ENCODE measurements at places on chromosomes 3 and 15.

DNA sequence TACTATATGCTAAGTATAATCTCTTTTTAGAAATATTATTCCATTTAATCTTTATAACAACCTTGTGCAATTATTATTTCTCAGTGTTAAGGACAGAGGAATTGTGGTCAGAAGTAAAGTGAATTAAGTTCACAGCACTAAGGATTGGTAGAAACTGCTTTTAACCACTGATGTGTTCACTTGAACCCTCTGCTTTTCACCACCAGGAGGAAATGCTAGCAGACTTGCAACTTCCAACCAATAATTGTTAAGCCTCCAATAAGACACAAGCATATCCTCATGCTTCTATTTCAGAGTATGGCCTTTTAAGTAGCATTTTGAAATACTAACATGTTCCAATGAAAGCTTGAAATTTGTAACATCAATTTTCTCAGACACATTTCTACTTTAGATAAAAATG lies 527.4 kb downstream of the SI start:
- DNase-seq, result no peak

DNA sequence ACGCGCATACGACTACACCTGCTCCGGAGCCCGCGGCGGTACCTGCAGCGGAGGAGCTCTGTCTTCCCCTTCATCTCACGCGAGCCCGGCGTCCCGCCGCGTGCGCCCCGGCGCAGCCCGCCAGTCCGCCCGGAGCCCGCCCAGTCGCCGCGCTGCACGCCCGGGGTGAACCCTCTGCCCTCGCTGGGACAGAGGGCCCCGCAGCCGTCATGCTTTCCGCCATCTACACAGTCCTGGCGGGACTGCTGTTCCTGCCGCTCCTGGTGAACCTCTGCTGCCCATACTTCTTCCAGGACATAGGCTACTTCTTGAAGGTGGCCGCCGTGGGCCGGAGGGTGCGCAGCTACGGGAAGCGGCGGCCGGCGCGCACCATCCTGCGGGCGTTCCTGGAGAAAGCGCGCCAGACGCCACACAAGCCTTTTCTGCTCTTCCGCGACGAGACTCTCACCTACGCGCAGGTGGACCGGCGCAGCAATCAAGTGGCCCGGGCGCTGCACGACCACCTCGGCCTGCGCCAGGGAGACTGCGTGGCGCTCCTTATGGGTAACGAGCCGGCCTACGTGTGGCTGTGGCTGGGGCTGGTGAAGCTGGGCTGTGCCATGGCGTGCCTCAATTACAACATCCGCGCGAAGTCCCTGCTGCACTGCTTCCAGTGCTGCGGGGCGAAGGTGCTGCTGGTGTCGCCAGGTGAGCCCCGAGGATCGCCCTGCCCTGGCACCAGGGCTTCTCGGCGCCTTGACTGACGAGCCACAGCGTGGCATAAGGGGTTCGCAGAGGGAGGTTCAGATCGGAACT lies 420 bp downstream of the SLC27A2 start:
- peak; percentile 17 for DNase-seq

GRCh38 chr3:197380786-197381185 lies 82.4 kb upstream of the DLG1 start:
- no peak for DNase-seq

DNA sequence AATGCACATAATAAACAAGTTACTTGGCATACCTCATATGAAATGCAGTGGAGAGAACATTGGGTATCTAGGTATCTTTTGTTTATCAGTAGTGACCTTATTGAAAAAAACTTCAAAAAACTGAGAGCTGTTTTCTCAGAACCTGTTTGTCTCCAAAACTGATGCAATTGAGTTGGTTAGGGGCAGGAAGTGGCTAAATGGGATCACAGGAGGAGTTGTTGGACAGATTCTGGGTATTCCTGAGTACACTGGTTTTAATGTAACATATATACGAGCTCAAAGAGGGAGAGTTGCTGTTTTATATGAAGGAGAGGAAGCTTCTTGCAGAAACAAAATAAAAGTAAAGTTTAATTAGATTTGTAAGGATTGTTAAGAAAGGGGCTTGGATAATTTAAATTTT lies 159.5 kb downstream of the C3orf70 start:
- no peak for DNase-seq

- DNase-seq, result no peak
Measured at GRCh38 chr3:61493339-61493738, 68.0 kb upstream of the PTPRG start.

DNA sequence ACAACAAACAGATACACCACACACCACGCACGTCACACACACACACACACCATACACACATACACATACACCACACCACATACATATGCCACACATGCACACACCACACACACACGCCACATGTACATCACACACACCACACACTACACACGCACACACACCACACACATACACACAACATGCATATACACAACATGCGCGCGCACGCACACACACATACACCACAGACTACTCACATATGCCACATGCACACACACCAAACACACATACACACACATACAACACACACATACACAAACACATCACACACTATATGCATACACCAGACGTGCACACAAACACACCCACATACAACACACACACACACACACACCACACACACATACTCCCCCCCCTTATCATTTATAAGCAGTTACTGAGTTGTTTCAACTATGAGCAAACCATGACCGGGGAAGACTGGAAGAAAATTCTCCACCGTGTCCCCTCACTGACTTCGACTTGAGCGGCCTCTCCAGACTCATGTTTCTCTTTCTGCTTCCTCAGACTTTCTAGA lies 126.7 kb upstream of the IQSEC1 start:
- DNase-seq, result no peak

- no peak for DNase-seq
Measured at GRCh38 chr3:187695449-187695848, 6.9 kb downstream of the RTP2 start.

Measured in NCI-H2107 (cell line).